ENCODE measurements at places on chromosomes 1 and 21.

GRCh38 chr1:29062157-29062942 lies 61.4 kb downstream of the TMEM200B start:
- no peak for DNase-seq

- DNase-seq = no peak
These were observed 10.7 kb upstream of the CSRP1 start for GRCh38 chr1:201517631-201518030.

DNA sequence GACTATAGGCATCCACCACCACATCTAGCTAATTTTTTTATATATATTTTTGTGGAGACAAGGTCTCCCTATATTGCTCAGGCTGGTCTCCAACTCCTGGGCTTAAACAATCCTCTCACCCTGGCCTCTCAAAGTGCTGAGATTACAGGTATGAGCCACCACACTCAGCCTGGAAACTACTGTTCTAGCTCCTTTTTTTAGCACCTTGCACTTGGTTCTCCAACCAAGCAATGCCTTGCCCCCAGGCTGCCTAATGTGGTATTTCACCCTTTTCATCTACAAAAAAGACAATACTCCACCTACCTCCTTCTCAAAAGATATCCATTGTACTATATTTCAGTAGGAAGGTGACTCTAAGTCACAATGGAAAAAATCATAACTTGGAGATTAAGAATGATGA lies 6.7 kb downstream of the ARNT start:
- no peak for DNase-seq

GRCh38 chr1:155000726-155001424 lies 1.7 kb upstream of the ZBTB7B start:
- DNase-seq = peak; percentile 59

- no peak for DNase-seq
These were observed at the start of gene KIRREL1 for GRCh38 chr1:157993147-157993917. Gene KIRREL1, plus strand, starts transcription at chr1:157993645. Its CDS starts 32 bp downstream, at chr1:157993677.

DNA sequence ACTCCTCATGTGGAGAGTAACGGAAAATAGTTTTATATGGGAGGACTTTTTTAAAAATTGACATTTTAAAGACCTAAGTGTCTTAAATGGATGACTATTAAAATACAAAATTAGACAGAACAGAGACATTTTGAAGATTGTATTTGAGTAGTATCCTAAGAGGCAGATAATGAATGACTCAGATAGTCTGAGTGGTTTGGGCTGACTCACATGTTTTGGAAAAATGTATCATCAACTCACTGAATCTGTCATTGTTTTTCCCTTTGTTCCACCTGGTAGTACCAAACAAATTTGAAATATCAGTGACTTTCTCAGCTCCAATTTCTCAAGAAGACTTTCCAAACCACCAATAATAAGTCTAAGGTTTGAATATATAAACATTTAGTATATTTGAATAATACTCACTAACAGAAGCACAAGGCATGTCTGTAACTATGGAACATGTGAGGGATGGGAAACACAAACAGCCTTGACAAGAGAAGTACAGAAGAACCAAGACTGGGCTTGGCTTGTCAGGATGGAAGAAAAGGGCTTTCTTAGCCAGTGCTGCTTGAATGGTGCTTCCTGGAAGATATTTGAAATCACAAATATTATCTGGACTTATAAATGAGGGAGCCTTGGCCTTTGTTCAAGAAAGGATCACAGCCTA lies 90.6 kb downstream of the SGIP1 start:
- DNase-seq = no peak

GRCh38 chr1:223479261-223479660 lies 86.0 kb downstream of the CCDC185 start:
- no peak for DNase-seq

- DNase-seq = no peak
These were observed 8.3 kb downstream of the LRRC47 start for GRCh38 chr1:3787745-3788605.

- DNase-seq = no peak
These were observed 205.1 kb upstream of the RUNX1 start for GRCh38 chr21:35254006-35254764.

GRCh38 chr1:161420763-161421455 lies 53.2 kb upstream of the CFAP126 start:
- DNase-seq = no peak

- DNase-seq = no peak
These were observed 10.1 kb upstream of the MATN1 start for GRCh38 chr1:30733493-30733892.

GRCh38 chr1:3161176-3161840 lies 92.3 kb downstream of the PRDM16 start:
- no peak for DNase-seq

DNA sequence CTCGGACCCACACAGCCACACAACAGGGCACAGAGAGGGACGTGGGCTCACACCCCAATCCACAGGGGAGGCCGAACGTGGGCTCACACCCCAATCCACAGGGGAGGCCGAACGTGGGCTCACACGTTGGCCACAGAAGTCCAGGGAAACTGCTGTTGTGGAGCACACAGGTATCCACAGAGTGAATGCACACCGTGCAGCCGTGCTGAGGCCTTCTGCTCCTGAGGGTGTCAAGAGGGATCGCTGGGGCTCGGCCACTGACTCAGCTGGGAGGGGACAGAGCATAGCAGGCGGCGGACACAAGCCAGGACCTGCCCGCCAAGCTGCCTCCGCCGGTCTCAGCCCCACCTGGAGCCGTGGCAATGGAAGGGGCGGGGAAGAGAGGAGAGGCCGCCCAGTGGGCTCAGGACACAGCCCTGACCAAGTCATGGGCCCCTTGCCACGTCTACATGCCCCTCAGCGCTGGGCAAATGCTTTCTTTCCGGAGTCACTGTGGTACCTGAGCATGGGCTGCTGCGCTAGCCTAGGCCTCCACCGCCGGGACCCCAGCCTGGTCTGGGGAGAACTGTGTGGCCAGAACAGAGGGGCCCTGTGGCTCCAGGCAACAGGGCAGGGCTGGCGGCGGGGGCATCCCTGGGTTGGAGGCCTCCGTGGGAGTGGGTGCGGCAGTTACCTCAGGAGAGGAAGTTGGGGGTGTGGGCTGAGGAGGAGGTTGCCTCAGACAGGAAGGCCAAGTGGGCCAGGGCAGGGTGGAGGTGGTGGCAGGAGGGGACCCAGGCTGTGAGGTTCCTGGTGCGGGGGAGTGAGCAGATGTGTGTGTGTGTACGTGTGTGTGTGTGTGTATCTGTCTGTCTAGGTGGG lies 1.2 kb downstream of the SYTL1 start:
- DNase-seq = peak; percentile 64

DNA sequence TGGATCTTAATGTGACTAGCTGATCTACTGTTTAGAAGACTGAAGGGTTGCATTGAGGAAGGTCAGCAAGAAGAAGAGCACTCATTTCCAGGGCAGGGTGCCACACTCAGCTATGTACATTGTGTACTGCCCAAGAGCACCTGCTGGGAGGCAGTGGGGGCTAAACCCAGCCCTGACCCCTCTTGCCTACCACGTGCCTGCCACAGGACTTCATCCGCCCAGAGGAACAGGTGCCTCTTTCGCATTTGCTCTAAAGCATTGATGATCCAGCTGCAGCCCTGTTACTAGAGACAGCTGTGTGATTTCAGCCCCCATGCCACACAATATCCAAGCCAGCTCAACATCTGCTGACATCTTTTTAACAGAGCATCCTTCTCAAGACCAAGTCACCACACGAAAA lies 341.8 kb downstream of the LMX1A start:
- no peak for DNase-seq

DNA sequence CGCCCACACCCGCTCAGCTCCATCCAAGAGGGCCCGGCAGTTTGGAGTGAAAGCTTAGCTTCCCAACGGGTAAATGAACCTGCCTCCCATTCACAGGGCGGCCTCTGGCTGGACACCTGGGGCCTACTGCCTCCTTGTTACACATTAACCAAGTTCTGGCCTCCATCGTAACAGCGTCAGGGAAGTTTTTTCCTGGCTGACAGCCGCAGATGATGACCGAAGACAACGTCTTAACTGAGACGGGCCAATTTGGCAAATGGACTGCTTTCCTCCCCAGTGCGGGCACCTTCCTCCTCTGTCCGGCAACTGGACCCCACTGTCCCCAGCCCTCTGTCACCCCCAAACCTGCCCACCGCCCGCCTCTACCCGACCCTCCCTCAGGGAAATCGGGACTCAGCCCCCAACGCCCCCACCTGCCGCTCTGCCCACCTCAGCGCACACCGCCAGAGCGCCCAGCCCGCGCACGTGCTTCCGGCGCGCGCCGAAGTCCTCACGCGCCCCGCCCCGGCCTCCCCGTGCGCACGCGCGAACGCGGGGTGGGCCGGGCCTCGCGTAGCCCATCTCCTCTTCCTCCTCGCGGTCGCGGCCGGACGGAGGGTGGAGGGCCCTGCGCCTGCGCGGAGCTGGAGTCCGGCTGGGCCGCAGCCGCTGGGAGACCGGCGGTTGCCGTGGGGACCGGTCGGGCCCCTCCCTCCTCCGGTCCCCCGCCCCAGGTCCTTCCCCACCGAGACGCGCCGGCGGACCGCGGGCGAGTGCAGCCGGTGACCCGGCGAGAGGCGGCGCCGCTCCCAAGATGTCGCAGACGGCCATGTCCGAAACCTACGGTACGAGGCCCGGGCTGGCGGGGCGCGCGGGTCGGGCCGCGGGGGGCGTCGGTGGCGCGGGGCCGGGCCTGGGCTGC lies at the start of gene RAB4A:
RAB4A (plus strand) TSS at position 565 of the 901 bp plus-strand sequence; CDS start at position 794, 229 bp downstream.
- DNase-seq = peak; percentile 50

GRCh38 chr1:15400627-15401026 lies 9.1 kb upstream of the EFHD2 start:
- DNase-seq = no peak

GRCh38 chr1:162206749-162207635 lies 137.5 kb downstream of the NOS1AP start:
- no peak for DNase-seq

GRCh38 chr1:27862671-27863537 lies 9.4 kb upstream of the THEMIS2 start:
- DNase-seq = no peak

DNA sequence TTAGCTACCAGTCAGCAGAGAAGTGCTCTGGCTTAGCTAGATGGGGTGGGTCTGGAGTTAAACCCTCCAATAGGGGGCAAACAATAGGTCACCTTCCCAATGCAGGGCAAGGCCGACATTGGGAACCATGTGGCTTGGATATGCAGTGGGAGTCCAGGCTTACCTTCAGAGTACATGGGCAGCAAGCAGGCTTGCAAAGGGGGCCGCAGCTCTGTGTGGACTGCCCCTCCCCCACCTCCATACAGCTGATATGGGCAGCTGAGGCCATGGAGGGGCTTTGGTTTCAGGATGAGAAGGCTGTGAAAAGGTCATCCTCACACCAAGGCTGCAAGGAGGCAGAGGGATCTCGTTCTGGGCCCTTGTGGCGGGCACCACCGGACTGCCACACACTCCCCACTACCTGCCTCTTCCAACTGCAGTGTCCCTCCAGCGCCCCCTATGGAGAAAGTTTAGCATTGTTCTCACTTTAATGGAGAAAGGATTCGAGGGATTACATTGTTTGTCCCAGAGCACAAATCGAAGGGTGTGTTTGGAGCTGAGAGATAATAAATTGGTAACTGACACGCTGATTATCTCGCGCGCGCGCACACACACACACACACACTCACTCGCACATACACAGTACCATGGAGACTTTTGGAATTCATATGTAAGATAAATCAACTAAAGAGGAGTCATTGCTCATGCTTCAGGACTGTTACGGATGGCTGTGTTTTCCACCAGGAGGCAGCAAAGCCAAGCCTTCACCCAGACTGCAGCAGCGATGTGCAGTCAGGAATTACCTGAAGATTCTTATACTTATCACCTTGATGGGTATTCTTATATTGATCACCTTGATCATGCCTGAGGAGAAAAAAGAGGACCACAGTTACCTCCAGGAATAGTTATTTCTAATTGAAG lies 7.0 kb upstream of the SMCP start:
- no peak for DNase-seq

- no peak for DNase-seq
These were observed 88.8 kb downstream of the STUM start for GRCh38 chr1:226637147-226637935.

GRCh38 chr1:80066060-80066459 lies 1059.5 kb upstream of the ADGRL4 start:
- DNase-seq = no peak

- no peak for DNase-seq
These were observed 144.4 kb upstream of the HNRNPU start for GRCh38 chr1:245008761-245009160.

GRCh38 chr1:180175806-180176205 lies 21.1 kb downstream of the QSOX1 start:
- DNase-seq = no peak

- no peak for DNase-seq
These were observed 1.8 kb downstream of the CAP1 start for GRCh38 chr1:40042341-40042740.

DNA sequence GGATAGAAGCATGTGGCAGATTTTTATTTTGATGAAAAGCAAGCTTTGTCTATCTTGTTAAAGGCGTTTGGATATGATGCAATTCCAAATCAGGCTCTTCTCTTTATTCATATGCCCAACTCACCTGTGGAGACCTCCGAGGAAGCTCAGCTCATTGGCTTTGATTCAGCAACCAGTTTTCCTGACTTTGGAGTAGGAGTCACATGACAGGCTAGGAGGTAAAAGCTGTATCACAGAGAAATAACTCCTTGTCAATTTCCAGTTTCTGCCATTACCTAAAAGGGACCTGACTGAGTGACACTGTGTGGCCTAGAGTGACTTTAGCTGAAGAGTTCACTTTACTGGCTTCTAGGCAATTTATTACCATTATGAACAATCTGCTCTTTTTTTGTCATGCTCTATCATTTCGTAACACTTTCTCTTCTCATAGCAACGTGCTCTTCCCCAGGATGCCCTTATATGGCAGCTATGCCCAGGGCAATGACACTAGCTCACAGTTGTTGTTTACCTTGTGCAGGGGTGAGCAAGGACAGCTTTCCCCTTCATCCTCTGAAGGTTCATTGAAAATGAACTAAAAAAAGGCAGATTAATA lies 107.2 kb downstream of the KCNK1 start:
- DNase-seq = no peak

DNA sequence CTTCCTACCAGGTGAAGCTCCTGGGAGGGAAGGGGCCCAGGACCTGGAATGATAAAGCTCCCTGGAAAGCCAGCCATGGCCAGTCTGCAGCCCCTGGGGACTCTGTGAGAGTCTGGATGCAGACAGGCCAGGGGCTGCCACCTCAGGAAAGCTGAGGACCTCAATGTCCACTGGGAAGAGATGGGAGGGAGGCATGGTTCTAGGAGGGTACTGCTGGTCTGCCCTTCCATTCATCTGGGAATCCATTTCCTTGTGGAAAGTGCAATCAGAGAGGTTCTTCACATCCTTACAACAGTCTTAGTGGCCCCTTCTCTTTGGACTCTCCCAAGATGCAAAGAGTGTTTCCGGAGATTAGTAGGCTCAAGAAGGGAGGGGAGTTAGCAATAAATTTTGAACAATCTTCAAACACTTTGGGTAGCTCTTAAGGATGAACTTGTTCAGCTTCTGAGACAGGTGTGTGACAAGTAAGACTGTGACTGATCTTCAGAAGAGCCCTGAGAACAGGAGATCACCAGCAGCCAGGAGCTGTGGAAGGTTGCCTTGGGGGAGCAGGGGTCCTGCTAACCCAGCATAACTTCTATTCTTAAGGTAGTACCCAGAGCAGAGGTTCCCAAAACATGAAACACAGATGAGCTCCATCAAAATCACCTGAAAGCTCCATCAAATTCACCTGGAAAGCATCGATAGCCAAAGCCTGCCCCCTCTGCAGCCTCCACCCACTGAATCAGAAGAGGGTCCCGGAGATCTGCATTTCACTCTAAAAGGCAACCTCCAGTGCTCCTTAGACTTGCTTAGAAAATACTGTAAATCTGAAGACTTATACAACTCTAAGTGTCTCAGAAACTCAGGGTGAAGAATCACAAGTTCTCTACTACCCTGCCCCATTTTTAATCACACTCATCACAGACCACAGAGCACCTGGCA lies 616 bp upstream of the LAX1 start:
- no peak for DNase-seq

GRCh38 chr1:239389703-239390102 lies 3.3 kb downstream of the CHRM3 start:
- no peak for DNase-seq
